ENCODE measurements at places on chromosomes 4 and X. TPM values are rescaled to one million over a fixed set of nuclear protein-coding genes. Genes with fewer than 3 reads are reported as not detected.

- DNase-seq: peak; percentile 63
Measured at GRCh38 chr4:10019521-10020051, 1.7 kb downstream of the SLC2A9 start.

DNA sequence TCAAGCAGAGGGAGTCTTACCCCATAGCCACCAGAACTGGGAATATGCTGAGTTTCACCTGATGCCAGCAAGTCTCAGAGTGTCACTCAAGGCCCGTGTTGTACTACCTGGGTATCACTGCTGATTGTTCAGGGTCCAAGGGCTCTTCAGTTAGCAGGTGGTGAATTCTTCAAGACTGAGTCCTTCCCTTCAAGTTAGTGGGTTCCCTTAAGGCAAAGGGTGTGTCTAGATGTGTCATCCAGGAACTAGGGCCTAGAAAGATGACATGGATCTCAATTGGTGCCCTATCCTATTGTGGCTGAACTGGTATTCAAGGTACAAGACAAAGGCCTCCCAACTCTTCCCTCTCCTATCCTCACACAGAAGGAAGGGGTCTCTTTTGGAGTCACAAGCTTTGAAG lies 159.9 kb upstream of the DIPK2B start:
- DNase-seq: no peak

DNA sequence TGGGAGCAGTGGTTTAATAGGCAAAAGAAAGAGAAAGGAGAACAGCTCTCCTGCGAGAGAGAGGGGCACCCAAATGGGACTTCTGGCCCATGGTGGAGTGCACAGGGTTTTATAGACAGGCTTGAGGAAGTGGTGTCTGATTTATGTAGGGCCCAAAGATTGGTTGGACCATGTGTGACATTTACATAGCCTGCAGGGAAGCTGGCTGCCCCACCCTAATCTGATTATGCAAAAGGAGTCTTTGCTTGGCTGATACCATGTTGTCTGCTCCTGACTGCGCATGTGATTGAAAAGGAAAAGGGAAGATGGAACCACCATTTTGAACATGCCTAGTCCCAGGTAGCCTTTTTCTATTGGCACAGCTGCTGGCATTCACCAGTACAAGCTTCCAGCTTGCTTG lies 100.0 kb upstream of the DIPK2B start:
- DNase-seq: no peak

DNA sequence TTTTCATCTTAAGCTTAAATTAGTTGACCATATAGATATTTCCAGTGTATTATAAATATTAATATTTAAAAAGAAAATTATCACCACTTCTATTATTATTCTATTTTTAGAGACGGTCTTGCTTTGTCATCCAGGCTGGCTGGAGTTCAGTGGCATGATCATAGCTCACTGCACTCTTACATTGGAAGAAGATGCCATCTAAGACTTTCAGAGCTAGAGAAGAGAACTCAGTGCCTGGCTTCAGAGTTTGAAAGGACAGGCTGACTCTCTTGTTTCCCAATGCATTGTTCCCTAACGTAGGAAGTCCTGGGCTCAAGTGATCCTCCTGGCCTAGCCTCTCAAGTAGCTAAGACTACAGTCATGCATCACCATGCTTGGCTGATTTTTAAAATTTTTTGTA lies 75.9 kb downstream of the FIP1L1 start:
- DNase-seq: no peak

GRCh38 chr4:88975958-88976774 lies 80.8 kb downstream of the FAM13A start:
- peak; percentile 9 for DNase-seq

DNA sequence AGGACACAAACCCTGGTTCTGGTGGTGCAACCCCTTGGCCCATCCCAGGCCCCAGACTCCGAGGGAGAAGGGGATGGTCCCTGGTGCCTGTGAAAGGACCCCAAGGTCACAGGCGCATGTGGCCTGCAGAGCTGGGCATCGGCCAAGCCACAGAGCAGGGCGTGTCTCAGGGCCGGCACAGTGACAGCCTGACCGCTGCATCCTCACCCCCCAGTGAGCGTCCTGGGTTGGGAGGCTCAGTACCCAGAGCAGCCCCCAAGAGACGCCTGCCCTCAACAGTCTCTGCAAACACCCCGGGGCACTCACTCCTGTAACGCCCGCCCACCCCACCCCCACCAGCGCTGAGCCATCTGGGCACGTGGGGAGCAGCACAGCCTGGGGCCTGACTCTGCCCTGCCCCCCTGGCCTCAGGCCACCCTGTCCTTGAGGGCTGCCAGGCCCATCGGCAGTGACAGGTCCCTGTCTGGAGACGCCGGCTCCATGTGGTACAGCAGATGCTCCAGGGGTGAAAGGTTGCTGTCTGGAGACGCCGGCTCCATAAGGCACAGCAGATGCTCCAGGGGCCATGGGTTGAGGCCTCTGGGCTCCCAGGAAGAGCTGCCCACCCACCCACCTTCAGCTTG lies 24.5 kb upstream of the CPLX1 start:
- DNase-seq: no peak

DNA sequence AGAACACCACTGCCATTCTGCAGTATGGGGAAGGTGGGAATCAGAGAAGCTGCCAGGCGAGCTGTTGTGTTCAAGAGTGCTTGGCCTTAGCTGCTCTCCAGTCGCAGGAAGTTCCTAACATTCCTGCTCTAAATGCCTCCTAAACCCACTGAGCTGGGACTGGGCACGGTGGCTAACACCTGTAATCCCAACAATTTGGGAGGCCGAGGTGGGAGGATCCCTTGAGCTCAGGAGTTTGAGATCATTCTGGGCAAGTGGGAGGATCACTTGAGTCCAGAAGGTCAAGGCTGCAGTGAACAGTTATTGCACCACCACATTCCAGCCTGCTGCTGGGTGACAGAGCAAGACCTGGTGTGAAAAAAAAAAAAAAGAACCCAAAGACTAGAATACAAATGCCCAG lies 690.3 kb upstream of the FAM241A start:
- DNase-seq: no peak

GRCh38 chr4:1091561-1091995 lies 21.8 kb downstream of the RNF212 start:
- DNase-seq: no peak

- DNase-seq: no peak
Measured at GRCh38 chr4:140533951-140534480, 10.0 kb downstream of the ELMOD2 start.

GRCh38 chr4:160265836-160266235 lies 1163.0 kb downstream of the RAPGEF2 start:
- no peak for DNase-seq

- DNase-seq: peak; percentile 47
Measured at GRCh38 chr4:1864076-1865008, 6.9 kb upstream of the NSD2 start.

DNA sequence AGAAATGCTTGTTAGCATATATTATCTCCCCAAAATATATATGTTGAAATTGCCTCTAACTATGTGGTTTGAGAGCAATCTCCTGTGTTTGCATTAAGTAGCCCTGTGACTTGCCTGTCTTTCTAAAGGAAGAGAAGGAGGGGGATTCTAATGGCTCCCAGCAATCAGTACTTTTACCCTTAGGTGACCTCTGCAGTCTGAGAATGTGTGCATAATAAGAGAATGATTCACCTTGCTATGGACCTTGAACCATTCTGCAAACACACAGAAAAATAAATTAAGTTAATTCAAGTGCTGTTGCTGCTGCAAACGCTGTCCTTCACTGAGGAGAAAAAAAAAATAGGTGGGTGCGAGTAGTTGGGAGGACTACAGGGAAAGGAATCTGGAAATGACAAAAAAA lies 322.2 kb downstream of the IQCM start:
- DNase-seq: no peak

The TKTL1 gene
- total RNA-seq: not detected

The GUCY1B1 gene
- total RNA-seq: 42.1 TPM

The PPP2R2C gene
- 0.31 TPM for total RNA-seq

All from mucosa of descending colon (tissue), 3 donors.